ENCODE measurements at places on chromosomes 6 and 20.
A peak's percentile ranks its signal among the peaks of the same experiment; 100 is the strongest.

GRCh38 chr20:41098703-41099250 is 38.6 kb upstream of the PLCG1 start:
- DNase-seq = peak; percentile 51

- DNase-seq = peak; percentile 21
Observed at GRCh38 chr6:34888874-34889555, at the start of gene ANKS1A. ANKS1A (plus strand) TSS chr6:34889255; CDS start chr6:34889403, 148 bp downstream.

DNA sequence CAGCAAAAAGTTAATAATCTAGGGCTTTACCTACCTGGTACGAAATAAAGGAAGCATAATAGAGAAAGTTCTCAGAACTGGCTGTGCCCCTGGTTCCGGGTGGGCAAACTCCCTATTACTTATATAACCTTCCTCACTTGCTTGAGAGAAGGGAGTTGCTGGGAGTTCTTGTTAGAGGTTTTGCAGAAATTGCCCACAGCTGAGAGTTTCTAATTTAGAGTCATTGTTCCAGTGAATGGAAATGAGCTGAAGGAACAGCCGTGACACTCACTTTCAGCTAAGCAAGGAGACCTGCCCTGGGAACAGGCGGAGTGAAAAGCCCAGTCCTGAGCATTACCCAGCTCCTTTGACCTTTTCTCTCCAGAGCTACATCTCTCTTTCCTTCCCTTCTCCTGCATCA is 594.6 kb upstream of the FLRT3 start:
- DNase-seq = no peak

DNA sequence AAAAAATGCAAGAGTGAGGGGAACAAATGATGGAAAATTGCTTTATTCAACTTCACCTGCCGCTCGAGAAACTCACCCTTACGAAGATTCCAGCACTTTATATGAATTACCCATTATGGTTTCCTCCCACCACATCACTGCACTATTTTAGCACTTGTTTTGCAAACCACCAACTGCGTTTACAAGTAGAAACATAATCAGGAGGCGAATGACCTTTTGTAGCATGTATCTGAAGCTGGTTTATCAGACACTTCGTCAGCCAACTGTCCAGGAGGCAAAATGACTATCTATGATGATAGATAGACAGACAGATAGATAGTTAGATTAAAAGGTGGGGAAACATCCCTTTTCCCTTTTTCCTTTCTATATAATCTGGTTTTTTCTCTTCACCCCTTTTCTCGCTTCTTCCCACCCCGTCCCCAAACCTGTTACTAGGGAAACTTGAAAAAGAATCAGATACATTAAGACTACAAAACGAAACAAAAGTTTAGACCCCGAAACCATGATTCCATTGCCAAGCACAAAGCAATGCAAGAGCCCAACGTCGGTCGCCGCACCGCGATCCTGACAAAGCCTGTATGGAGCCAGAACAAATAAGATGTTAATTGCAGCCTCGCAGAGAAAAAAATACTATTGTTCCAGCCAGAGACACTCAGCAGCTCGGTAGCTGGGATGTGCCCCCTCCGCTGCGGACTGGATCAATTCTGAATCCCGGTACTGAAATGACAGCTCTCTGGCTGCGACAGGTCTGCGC is 933 bp upstream of the ADGRB3 start:
- DNase-seq = no peak

DNA sequence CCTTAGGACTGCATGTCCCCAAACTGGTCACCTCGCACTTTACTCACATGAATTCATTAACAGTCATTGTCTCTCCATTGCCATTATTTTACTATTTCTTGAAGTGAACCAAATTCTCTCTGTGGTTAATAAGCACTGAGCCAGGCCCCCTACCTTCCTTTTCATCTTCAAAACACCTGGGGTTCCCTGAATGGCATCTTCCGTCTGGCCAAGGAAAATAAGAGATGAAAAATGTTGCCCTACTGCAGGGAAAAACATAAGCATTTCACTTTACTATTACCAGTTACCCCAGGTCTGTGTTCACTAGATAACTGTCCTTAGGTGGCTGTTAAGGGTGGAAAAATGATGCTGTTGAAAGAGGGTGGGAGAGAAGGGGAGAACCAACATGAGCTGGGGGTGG is 10.0 kb upstream of the NKX2-2 start:
- DNase-seq = no peak

DNA sequence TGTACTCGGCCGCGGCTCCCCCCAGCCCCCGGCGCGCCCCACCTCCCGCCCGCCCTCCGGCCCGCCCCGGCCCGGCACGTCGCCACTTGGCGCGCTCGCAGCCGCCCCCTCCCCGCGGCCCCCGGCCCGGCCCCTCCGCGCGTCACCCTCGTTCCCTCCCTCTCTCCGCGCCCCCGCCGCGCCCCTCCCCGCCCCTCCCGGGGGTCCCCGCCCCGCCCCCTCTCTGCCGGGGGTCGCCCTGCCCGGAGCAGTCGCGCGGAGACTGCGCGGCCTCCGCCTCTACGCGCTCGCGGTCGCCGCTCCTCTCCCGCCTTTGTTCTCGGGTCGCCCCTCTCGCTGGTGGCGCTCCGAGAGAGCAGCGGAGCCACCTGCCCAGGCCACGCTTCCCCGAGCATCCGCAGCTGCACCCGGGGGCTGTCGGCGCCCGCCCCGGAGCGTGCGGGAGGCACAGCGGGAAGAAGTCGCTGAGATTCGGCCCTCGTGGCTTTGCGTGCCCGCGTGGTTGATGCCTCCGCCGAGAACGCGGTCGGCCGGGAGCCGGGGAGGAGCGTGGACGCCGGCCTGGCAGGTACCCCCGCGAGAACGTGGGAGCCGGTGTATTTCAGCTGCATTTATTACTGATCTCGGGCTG is at the start of gene PHF10:
PHF10 (minus strand) TSS at position 7 of the 631 bp plus-strand sequence. CDS start 569 bp downstream, outside the sequence.
- no peak for DNase-seq

- no peak for DNase-seq
Observed at GRCh38 chr6:72464246-72464645, 157.6 kb upstream of the KCNQ5 start.

DNA sequence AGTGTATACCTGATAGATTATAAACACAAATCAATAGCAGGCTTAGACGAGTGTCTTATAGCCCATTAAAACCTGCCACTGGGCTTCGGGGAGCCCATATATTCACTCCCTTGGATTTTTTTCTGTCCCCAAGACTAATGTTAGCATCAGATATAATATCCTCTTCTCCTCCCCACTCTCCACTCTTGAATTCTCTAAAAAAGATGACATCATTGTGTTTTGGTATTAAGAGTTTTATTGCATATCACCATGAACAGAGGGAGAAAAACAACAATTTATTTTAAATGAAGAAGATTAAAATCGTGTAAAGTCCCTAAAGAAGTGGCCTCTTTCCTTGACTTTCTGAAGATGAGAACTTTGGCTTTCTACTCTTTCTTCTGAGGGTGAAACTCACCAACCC is 84.4 kb downstream of the MLIP start:
- DNase-seq = no peak

DNA sequence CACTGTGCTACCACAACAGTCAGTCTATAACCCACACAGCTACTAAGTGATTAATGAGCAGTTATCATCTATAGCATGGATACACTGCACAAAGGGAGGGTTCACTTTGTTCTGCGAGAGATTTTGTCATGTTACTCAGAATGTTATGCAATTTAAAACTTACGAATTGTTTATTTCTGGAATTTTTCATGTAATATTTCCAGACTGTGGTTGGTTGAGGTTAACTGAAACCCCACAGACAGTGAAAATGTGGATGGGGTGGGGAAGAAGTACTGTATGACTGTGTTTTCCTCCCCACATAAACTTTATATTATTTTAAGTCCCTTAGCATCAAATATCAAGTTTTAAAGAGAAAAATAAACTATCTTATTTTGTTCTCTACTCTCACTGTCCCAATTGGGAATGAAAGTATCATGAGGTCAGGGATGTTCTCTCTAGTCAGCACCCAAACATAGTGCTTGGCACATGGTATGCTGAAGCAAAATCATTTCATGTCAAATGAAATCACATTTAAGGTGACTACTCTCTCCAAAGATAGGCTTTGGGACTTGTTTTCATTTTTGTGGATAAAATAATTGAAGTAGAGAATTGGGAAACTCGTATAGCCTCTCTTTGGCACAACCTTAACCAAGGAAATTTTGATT is 25.4 kb downstream of the DOP1A start:
- peak; percentile 12 for DNase-seq

- no peak for DNase-seq
Observed at GRCh38 chr20:63487116-63487764, 11.6 kb downstream of the EEF1A2 start.

GRCh38 chr6:81995548-81996289 is 243.2 kb upstream of the TENT5A start:
- DNase-seq = peak; percentile 55

DNA sequence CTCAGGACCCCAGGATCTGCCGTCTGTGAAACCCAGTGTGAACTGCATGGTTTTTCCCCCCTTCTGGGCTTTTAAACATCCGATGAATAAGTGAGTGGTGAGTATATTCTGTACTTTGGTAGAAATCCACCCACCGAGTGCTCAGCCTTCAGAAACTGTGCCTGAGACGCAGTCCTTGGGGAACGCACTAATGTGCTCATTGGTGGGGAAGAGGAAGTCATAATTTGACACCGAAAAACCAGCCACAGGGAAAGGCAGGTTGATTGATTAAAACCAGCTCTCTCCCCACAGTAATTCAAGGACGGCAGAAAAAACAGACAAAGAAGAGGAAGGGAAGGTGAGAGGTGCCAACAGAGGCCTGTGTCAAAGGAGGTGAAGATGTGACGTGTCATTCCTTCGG is 21.7 kb downstream of the EDN3 start:
- no peak for DNase-seq

DNA sequence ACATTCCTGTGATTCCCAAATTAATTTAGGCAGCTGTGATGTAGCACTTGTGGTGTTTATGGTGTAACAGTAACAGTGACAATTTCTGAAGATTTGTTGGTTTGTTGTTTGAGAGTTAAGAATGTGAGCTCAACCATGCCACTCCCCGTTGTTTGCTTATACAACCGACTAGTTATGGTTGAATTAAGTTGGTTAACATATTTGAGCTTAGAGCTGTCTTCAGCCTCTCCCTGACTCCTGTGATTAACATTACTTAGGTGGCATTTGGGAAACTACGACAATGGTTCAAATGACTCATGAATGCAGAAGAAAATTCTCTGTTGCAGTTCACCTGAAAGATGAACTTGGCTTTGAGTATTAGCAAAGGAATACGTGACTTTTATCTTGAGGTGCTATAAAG is 35.9 kb upstream of the PRL start:
- no peak for DNase-seq

DNA sequence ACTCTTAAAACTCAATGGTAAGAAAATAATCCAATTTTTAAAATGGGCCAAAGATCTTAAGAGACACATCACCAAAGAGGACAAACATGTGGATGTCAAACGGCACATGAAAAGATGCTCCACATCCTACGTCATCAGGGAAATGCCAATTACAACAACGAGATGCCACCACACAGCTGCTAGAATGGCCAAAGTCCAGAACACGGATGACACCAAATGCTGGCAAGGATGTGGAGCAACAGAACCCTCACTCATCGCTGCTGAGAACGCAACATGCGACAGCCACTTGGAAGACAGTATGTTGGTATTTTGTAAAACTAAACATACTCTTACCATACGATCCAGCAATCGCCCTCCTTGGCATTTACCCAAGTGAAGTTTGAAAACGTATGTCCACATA is 132.8 kb upstream of the CDH4 start:
- DNase-seq = no peak

GRCh38 chr20:63115651-63116411 is 100.1 kb downstream of the YTHDF1 start:
- no peak for DNase-seq

Data from HFFc6 (cell line).